ENCODE measurements at places on chromosomes 5 and 9.

DNA sequence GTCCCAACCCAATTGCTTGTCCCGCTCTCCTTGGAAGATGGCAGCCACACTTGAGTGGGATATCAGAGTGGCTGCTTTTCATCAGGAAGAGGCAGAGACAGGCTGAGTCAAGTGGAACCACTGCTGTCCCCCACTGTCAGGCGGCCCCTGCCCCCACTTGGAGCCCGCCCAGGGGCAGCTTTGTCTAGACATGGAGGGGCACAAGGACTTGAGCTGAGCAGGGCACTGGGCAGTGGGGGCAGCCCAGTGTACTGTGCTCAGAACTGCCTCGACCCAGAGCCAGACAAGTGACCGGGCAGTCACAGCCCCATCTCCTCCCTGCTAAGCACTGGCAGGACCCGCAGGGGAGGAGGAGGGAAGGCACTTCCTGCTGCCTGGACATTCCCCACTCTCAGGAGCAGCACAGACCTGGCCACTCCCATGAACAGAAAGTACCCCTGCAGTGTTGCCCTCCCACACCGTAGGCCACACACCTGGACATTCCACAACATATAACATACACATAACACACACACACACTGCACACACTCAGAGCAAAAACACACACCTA, 91.0 kb downstream of the MRPL36 start:
- no peak for DNase-seq

GRCh38 chr9:126698756-126699155, 85.0 kb downstream of the LMX1B start:
- DNase-seq, result no peak

DNA sequence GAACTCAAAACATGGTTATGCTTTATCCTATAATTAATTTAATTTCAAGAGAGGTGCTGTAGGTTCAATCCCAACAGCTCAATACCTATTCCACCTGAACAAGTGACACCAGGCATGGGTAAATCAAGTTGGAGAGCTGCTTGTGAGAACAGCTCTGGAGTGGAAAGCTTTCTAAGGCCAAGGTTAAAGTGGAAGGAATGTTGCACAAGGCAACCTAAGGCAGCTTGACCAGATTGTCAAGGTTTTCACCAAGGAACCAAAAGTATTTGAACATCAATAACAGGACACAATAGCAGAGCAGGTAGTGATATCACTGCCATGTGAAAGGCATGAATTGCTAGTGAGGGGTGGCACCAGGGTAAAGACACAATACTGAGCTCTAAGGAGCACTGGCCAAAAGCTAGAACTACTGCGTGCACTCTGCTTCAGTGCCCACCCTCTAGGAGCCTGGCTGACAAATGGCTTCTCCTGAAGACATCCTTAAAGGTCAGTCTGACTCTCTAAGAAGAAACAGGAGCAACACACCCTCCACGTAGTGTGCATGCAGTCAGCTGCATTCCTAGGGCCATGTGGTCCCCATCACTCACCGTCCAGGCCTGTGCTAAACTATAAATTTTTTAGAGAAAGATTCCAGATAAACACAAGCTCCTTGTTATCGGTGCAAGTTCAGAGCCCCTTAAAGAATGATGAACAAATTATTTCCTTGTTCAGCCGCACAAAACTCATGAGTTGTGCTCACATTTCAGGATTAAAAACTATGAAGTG, 677.7 kb upstream of the KLF4 start:
- DNase-seq, result no peak

- DNase-seq, result no peak
Measured at GRCh38 chr5:54663866-54664265, 146.3 kb downstream of the SNX18 start.

DNA sequence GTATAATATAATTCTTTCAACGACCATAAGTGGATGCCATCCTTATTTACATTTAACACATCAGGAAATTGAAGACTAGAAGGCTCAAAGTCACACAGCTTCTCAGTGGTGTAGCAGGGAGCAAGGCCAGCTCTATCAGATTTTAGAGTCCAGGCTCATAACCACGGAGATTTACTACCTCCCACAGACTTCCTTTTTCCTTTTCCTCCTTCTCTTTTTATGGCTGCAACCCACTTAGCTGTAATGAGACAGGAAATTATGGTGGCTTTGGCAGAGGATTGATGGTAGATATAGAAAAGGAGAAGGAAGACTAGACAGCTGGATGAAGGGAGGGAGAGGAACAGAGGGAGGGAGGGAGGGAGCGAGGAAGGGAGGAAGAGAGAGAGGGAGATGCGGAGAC, 47.4 kb downstream of the SPEF2 start:
- DNase-seq, result no peak

DNA sequence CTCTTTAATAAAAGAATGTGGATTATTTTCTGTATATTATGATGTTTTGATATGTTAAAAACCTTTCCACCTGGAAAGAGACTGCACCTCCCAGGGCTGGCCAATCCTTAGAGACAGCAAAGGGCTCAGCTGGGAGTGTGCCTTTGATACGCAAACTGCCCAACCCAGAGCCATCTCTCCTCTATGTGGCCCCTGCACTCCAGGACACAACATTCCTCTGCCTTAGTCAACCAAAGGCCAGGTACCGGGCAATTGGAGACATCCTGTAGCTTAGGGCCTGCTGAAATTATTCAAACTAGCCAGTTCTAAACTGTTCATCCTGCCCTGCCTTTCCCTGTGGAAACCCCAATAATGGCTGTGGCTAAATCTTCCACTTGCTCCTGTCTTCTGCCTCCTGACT, 5.0 kb upstream of the HSPB3 start:
- no peak for DNase-seq

DNA sequence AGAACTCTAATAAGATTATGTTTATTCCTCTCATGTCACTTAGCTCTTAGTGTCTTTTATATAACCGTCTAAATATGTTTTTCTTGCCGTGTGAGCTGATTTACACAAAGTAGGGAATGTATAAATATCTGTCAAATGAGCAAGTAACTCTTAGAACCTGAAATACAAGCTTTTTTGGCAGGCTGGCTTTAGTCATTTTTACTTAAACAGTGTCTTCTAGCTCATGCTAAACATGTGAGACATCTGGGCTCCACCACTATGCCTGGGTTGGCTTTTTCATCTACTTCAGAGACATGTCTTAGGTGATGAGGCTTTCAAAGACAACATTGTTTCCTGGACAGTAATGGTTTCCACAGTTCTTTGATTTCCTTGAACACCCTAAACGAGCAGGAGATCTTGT, 137.2 kb upstream of the ZNF608 start:
- no peak for DNase-seq

DNA sequence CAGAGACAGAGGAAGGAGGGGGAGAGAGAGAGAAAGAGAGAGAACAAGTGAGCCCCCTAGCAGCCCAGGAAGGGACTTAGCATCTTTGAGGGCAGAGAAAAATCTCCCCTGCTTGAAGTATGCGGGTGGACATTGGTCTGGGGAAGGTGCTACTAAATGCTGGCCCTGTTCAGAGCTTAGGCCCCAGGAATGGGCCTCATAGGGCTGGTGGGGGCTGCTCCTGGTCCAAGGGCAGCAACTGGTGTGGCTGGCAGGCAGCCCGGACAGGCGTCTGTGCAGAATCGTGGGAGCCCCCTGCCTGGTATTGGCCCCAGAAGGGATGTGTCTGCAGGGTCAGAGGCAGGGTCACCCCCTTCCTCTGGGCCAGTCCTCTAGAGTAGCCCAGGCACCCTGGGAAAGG, 47.8 kb upstream of the SUSD3 start:
- no peak for DNase-seq

DNA sequence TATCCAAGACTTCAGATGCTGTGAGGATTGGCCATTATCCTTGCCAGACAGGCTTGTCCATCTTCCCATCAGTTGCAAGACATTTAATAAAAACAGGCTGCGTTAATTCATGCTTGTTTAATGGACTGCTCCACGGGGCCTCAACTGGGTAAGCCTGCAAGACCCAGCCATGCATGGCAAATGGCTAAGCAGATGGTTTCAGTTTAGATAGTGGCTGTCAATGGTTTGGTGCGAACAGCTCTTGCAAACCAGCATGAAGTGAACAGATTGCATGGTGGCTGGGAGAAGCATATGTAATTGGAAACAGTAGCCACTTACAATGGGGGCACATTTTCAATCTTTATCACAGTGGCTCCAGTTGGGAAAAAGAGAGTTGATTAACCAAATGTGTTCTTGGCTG, 628.2 kb upstream of the KLF4 start:
- DNase-seq, result no peak

DNA sequence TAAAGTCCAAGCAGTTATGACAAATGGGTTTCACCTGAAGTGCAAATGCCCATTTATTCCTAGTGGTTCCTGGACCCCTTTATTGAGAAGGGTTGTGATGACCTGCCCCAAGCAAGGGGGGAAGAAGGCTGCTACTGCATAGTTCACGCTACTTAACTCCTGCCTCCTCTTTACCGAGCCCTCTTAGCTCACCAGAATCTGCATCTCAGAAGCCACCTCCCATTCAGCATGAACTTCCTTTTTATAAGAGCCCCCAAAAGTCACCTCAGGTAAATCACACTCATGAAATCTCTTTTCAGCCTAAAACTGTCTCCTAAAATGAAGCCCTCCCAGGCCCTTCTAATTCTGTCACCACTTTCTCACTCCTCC, 26.6 kb upstream of the C9orf72 start:
- no peak for DNase-seq

GRCh38 chr9:125525921-125526631, 180.9 kb downstream of the MAPKAP1 start:
- no peak for DNase-seq

DNA sequence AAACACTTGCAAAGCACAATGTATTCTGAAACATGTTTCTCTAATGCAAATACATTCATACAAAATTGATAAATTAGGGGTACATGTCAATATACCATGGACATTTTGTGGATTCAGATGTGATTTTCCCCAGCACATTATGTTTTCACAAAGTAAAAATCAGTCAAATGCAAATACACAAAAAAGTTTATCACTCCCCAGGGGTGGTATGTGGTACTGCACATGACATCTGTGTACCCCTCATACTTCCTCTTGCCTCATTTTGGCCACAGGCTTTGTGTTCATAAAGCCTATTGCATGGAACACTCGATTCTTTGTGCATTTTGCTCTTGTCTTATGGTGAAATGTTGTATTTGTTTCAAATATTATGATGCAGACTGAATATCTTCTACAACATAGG, 116.8 kb upstream of the PDE4D start:
- DNase-seq, result no peak

DNA sequence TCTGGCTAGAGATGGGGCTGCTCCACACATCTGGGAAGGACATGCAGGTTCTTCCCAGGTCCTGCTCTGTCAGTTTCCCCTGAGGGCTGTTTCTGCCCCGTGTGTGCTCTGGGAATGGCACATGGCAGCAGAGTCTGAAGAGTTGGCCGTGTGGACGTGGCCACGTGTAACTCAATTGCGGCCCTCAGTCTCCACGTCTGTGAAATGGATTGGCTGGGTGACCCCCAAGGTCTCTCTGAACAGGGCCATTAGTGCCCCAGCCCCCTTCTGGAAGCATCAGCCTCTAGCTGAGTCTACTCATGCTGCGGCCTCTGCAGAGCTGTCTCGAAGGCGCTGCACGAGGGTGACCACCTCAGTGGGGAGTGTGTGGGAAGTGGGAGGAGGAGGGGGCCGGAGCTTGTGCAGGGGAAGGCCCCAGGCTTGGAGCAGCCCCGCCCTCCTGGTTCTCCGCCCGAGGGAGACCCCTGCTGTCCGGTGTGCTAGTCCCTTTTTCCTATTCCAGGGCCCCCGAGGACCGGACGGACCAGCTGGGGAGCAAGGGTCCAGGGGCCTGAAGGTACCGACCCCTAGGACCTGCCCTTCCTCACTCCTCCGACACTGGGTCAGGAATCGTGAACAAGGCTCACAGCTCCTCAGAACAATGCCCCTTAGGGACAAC, 58.9 kb upstream of the ORM1 start:
- no peak for DNase-seq

DNA sequence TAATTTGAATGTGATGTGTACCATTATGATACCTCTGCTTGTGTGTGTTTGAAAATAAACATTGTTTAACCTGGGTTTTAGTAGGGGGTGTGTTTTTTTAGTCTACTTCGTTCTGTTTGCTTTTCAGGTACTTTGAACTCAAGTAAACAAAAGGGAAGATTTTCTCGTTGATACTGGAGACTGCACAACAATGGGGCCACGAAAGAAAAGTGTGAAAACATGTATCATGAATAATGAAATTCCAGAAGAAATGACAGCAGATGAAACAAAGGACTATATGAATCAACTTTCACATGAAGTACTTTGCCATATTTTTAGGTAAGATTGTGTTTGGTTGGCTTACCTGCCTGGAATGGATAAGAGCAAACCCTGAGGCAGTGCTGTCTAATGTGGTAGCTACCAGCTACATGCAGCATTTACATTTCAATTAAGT, 10.8 kb downstream of the FBXO38 start:
- no peak for DNase-seq

DNA sequence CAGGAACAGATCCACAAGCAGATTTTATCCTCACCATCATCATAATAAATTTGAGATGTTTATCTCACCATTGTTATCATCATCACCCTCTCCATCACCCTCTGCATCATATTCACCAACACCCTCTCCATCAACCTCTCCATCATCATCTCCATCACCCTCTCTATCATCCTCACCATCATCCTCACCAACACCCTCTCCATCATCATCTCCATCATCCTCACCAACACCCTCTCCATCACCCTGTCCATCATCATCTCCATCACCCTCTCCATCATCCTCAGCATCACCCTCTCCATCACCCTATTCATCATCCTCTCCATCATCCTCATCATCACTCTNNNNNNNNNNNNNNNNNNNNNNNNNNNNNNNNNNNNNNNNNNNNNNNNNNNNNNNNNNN, 567.0 kb upstream of the SGCD start:
- DNase-seq, result no peak

- no peak for DNase-seq
Measured at GRCh38 chr9:131862261-131862660, 122.4 kb upstream of the RAPGEF1 start.

DNA sequence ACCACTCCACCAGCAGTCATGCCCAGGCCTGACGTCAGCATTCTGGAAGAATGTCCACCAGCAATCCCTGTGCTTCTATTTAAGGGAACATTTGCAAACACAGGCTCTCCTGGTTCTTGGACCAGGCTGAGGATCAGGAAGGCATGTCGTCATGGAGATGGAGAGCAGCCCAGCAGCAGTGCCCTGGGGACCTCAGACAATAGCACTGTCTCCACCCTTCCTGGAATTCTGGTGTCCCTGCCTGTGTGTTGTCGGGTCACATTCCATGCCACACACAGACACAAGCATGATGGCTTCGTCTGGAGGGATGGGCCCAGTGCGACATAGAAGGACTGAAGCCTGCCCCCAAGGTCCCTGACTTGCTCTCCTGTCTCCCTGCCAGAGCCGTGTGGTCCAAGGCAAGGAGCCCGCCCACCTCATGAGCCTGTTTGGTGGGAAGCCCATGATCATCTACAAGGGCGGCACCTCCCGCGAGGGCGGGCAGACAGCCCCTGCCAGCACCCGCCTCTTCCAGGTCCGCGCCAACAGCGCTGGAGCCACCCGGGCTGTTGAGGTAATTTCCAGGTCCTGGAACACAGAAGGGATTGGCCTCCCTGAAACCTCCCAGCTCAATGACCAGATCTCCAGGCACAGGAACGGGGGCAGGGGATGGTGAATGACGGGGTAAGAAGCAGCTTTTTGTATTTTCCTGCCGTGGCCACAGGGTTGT, 43.8 kb downstream of the STOM start:
- DNase-seq, result no peak

- no peak for DNase-seq
Measured at GRCh38 chr5:96037128-96037527, 75.5 kb upstream of the ELL2 start.

Data from activated CD4-positive, alpha-beta T cell treated with anti-CD3 and anti-CD28 coated beads for 1 hour (primary cell).